ENCODE measurements at places on chromosomes 7 and 10. TPM values are rescaled to one million over a fixed set of nuclear protein-coding genes. Genes with fewer than 3 reads are reported as not detected.

DNA sequence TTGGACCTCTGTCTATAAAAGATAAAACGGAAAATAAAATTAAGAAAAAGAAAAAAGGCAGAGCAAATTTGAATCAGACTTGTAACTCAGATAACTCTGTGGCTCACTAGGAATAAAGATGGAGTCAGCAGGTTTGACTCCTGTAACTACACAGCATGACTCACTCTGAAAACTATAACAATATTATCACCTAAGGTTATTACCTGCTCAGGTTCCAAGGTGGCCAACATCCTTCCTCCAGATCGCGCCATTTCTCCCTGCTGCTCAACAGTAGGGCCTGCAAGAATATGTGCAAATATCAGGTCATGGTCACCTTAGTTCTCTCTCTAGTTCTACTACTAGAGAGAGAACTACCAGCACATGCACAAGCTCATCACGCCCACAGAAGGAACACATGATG is 30.0 kb downstream of the ALDH18A1 start:
- DNase-seq: no peak

DNA sequence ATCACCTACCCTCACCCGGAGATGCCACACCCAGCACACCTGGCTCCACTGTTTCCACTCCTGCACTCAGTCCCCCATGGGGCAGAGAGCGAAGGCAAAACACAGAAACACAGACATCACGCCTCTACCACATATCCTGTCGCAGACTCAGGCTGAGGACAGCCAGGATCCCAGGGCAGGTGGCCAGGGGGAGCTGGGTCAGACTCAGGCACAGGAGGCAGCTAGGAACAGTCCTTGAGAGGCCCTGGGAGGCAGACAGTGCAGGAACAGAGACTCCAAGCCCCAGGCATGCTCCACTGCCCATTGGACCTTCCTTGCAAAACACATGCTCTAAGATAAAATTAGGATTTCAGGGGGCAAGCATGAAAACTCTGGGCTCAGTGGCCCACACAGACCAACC is 154.4 kb upstream of the C7orf33 start:
- DNase-seq: no peak

GRCh38 chr10:93879273-93879672 is 14.5 kb upstream of the SLC35G1 start:
- DNase-seq: no peak

DNA sequence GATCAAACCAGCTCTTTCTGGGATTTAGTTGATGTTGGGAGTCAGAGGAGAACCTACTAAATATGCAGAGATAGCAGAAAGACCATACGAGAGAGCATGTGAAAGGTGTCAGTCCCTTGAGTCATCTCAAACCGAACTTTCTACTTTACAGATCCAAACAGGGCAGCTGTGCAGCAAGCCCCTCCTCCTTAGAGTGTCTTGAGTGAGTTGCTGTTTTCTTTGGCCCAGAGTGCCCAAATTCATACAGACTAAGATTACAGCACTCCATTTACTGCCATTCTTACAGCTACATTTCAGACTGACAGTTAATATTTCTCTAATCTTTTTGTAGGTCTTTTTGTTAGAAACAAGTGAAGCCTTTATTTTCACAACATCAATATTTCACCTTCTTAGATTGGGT is 53.4 kb downstream of the NRCAM start:
- DNase-seq: no peak

- no peak for DNase-seq
These were observed 86.9 kb downstream of the SND1 start for GRCh38 chr7:127738859-127739258.

DNA sequence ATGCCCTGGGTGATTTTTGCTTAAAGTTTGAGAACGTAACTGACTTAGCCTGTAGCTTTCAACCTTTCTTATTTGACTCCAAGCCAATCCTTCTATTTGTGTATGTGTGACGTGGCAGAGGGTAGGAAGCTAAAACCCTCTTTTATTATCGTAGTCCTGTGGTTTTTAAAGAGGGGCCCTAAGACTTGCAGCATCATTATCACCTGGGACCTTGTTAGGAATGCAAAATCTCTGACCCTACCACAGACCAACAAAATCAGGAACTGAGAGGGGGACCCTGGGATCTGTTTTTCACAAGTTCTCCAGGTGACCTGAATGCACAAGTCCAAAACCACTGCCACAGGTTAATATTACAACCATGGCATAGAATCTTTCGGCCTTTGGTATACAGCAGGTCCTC is 80.1 kb downstream of the OSBPL3 start:
- DNase-seq: no peak

Gene C10orf90
- not detected for total RNA-seq

Gene C10orf105
- 0.36 TPM for total RNA-seq

Gene BAIAP2L1
- total RNA-seq: 3.6 TPM

Gene MTURN
- 72.5 TPM for total RNA-seq
